ENCODE measurements at places on chromosomes 4 and X.

GRCh38 chr4:16627999-16628398, 270.4 kb downstream of the LDB2 start:
- DNase-seq = no peak

- DNase-seq = no peak
These were observed 72.6 kb downstream of the GC start for GRCh38 chr4:71711044-71711984.

DNA sequence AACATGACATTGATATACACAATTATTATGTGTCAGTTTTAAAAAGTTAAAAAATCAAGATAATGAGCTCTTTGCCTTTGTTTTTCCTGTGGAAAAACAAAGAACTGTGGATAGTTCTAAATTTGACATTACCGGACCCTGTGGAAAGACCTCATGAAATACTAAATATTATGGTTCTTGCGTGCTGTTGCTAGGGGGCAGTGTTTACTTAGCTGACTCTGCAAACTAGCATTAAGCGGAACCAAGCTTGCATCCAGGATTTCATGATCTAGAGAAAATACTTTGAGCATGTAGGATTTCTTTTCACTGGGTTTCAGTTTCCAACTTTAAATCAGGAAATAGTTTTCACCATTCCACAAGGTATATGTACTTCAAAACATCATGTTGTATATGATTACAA, 33.6 kb downstream of the CLCN4 start:
- no peak for DNase-seq

- no peak for DNase-seq
These were observed 93.6 kb downstream of the AFF2 start for GRCh38 chrX:148593987-148594386.

- no peak for DNase-seq
These were observed 45.7 kb upstream of the ADRA2C start for GRCh38 chr4:3720466-3720865.

- DNase-seq = no peak
These were observed 125.4 kb upstream of the DMD start for GRCh38 chrX:33336783-33337182.

- DNase-seq = no peak
These were observed 75.7 kb upstream of the DCLK2 start for GRCh38 chr4:150002561-150002960.

DNA sequence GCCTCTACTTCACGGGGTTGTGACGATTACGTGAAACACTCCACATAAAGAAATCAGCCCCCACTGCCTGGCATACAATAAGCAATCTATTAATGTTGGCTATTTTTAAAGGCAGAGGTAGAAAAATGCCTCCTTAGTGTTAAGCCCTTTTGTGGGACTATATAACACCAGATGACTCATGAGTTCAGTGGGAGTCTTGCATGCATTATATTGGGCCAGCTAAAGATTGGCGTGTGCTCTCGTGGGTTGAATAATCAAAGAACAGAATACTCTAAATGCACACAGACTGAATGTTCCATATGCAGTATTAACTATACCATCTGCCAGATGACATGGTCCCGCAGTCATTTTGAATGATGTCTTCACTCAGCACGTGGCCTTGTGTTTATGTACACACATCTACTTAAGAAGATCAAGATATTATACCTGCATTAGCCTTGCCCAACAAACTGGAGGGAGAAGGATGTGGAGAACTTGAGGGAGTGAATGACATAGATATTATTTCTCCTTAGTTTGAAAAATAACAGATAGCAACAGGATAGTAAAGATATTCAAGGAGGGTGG, 85.0 kb upstream of the MYOZ2 start:
- DNase-seq = no peak

- DNase-seq = peak; percentile 32
These were observed 1.6 kb downstream of the KDM6A start for GRCh38 chrX:44874420-44875184.

DNA sequence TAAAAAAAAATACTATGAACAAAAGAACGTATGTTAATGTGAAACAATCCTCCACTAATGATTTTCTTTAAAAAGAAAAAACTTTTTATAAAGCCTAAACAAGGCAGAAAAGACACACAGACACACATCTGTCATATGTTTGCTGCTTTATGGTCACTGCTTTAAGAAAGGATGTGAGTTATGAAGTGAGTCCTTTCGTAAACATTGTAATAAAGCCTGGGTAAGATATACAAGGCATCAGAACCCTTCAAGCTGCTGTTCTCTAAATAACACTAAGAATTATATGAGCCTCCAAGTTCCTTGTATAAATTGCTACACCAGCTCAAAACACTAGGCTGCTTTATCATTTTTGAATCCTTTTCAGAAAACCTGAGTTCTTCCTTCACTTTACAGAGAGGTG, 81.6 kb downstream of the FBXO8 start:
- no peak for DNase-seq

GRCh38 chrX:36543499-36543898, 464.7 kb upstream of the FAM47C start:
- no peak for DNase-seq

GRCh38 chr4:4461850-4462249, 74.9 kb downstream of the NSG1 start:
- peak; percentile 59 for DNase-seq

GRCh38 chrX:46649421-46650260, 76.1 kb downstream of the CHST7 start:
- no peak for DNase-seq

DNA sequence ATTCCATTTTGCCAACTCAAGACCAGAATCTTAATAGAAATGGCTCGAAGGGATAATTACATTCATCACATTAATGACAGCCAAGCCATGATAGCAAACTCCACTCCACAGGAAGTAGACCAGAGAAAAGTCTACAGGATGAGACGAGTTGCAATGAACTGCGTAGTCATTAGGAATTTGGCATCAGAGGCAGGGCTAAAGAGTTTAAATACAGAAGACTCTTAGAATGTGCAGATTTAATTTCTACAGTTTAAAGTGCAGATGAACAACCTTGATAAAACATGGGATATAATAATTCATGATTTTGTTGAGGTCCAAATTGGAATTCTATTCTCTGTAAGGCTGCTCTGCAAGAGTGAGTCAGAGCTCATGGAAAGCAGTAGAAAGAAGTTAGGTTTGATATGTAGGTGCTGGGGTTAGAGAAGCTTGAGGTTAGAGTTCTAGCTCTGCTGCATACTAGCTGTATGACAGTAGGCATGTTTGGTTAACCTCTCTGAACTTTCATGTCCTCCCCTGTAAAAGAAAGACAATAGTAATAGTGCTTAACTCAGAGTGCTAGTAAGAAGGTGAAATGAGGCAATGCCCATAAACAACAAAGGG, 32.2 kb downstream of the LNX1 start:
- no peak for DNase-seq

- no peak for DNase-seq
These were observed 3.0 kb downstream of the UBE2D3 start for GRCh38 chr4:102824398-102824797.

GRCh38 chr4:187183346-187183745, 459.7 kb upstream of the FAT1 start:
- DNase-seq = no peak

DNA sequence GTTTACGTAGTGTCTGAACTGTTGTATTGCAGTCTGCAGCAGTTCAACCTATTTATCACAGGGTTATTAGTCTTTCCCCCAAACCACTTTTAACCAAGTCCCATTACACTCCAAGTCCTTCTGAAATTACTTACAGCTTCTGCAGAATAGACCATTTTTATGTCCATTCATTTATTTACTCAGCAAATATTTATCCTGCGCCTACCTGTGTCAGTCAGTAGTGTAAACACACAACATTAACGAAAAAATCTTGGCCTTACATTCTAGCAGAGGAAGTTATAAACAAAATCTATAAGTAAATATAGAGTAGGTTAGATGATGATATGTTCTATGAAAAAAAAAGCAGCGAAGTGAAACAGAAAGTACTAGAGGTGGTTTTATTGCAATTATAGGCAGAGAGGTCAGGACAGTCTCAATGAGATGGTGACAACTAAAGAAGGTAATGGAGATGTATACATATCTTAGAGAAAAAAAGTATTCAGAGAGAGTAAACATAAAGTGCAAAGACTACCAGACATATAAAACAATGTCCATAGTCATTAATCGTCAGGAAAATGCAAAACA, 534.7 kb downstream of the KCNIP4 start:
- DNase-seq = no peak

- no peak for DNase-seq
These were observed 78.8 kb downstream of the CBR4 start for GRCh38 chr4:168931215-168931650.

DNA sequence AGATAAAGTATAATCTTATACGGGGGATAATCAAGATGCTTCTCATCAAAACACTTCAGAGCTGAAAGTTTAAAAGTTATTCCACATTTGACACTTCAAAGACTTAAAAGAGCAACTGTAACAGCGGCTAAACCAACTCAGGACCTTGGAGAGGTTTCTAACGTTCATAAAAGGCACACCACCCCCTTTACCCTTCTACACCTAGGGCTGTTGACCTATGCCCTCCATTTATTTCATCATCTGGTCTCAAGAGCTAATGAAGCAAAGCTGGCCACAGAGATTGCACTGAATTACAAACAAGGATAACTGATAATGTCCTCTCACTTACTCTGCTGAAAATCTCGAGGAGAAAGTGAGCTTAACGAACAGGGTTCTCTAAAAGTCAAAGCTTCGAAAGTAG, 1.1 kb upstream of the RPS6KA6 start:
- DNase-seq = no peak

DNA sequence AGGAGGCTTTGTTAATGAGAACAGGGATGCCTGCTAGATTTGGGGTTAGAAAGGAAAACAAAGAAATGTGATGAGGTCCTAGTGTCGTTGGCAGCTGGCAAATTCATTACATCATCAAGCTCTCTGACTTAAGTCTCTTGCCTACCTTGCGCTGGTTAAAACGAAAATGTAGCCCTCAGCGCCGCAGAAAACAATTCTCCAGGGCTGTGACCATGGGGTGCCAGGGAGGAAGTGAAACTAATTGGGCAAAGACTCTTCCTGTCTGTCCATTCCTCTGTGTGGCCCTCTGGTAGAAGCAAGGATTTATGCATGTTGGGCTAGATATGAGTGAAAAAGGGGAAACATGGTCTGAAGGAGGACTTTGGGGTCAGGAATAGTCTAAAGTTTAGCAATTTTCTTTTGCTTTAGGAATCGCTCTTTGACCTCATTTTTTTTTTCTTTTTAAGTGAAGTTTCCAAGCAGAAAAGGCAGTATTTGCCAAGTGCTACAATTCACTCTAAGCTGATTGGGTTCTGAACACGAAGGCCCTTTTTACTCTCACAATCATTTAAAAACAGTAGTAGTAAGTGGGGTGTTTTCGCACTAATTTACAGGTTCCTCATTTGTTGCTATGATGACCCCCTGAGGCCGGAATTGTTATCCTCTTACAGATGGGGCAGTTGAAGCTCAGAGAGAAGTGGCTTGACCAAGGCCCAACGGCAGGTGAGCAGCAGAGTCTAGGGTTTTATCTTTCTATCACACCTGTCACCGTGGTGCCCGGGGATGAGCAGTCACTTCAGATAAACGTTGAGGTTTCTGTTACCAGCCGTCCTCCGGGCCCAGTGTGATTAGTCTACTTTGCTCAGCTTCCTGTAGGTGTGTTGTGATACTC, 27.3 kb upstream of the CHRNA9 start:
- DNase-seq = peak; percentile 74

DNA sequence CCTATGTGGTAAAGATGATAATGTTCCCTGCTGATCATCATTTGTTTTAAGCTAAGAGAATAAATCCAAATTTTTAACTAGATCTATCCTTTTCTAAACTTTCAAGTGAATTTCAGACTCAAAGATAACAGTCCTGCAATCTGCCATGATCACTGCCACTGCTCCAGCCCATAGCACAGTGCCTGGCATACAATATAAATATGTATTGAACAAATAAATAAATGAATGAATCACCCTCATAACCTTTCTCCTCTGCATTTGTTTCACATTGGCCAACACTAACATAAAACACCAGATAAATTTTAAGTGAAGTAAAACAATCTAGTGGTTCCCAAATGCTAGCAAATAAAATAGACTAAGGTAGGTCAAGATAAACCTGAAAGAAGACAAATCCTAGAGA, 439.0 kb downstream of the GPM6A start:
- DNase-seq = no peak

DNA sequence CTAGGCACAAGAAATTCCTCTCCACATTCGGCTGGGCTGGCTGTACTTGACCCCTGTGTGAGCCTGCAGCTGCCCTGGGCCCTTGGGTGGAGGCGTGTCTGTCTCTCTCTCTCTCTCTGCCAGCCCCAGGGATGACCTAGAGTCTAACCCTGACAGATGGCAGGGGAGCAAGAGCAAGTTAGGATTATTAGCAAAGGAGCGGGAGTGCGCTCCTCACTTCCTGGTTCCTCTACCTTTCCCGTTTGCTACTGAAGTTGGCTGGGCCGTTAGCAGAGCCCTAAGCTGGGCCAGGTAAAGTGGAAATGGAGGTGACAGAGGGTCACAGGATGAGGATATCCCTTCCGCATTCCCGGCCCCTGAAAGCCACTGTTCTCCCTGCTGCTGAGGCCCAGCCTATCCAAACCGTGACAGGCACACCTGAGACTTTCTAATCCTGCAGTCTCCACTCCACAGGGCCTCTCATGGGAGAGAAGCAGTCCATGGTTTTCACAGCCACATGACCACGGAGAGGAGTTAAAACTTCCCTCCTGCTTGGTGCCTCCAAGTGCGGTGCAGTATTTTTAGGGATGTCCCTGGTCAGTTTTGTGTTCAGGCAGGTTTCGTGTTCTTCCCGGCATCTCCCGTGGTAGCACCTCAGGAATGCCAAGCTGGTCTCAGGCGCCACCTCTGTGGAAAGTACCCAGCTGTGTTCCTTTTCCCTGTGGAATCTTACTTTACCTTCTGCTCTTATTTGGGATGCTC, 79.3 kb downstream of the CLDN22 start:
- no peak for DNase-seq

DNA sequence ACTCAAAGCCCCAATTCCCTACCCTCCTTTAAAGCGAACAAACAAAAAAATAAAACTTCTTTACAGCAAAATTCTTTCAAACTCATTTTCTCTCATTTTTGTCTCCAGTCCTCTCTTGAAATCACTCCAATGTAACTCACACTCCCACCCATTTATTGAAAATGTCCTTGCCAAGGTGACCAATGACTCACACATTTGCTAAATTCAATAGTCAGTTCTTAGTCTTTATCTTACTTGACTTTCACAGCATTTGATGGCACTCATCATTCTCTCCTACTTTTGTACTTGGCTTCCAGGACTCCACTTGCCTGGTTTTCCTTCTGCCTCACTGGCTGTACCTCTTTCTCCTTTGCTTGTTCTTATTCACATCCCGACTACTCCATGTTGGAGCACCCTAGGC, 19.9 kb downstream of the CC2D2A start:
- DNase-seq = no peak

DNA sequence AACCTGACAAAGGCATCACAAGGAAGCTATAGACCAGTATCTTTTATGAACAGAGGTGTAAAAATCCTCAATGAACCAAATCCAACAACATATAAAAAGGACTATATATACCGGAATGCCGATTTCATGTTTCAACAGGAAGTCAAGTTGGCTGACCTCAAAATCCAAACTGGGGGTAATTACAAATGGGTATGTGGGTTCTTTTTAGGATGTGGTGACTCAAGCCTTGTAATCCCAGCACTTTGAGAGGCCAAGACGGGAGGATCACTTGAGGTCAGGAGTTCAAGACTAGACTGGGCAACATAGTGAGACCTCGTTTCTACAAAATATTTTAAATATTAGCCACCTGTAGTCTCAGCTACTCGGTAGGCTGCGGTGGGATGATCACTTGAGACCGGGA, 10.4 kb downstream of the PRSS48 start:
- DNase-seq = no peak

- no peak for DNase-seq
These were observed 23.5 kb downstream of the CHM start for GRCh38 chrX:86023811-86024210.

Measured in activated CD4-positive, alpha-beta T cell treated with anti-CD3 and anti-CD28 coated beads, Interleukin-2, amount 50 U/mL, for 1 hour (primary cell).